IPS DF 6.9 (cell line): ENCODE measurements at places on chromosomes 3 and 15.

GRCh38 chr3:173529062-173529711 lies 131.6 kb downstream of the NLGN1 start:
- DNase-seq = peak; percentile 33

GRCh38 chr3:169213956-169214355 lies 449.6 kb downstream of the MECOM start:
- no peak for DNase-seq

GRCh38 chr3:25594007-25594502 lies 70.7 kb downstream of the TOP2B start:
- DNase-seq = no peak

DNA sequence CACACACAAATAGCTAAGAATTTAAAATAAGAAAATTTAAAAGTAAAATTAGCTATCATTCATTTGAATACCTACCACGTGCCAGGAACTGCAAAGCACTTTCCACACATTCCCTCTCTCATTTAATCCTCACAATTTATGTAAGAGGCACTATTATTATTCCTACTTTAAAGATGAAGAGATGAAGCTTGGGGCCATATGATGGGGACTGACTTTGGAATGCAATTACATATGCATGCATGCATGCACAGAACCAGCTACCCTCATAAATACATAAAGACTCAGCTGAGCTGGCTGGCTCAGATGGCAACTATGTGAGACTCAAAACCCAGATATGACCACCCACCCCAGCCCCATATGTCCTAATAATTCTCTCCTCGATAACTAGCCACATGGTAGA lies 31.7 kb upstream of the THUMPD3 start:
- no peak for DNase-seq

DNA sequence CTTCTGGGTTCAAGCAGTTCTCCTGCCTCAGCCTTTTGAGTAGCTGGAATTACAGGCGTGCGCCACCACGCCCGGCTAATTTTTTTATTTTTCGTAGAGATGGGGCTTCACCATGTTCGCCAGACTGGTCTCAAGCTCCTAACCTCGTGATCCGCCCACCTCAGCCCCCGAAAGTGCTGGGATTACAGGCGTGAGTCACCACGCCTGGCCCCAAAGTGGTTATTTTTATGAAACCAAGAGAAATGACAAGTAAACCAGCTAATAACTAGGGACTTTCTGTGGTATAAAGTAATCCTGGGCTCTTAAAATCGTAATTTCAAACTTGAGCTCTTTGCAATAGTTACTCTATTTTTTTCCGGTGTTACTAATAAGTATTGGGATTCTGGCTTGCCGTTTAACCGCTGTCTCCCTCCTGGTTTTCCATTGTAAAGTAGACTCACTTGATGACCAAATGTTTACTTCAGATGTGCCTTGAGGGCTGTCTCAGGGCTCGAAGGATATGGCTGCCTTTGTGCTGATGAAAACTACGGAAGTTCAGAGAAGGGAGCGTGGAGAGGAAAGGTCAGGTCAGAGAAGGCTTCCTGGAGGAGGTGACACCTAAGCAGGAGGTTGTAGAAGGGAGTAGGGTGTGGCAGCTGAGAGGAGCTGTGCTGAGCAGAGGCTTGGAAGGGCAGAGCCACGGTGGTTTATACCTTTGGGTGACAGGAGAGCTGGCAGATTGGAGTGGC lies 4.2 kb downstream of the ZSCAN2 start:
- DNase-seq = no peak

DNA sequence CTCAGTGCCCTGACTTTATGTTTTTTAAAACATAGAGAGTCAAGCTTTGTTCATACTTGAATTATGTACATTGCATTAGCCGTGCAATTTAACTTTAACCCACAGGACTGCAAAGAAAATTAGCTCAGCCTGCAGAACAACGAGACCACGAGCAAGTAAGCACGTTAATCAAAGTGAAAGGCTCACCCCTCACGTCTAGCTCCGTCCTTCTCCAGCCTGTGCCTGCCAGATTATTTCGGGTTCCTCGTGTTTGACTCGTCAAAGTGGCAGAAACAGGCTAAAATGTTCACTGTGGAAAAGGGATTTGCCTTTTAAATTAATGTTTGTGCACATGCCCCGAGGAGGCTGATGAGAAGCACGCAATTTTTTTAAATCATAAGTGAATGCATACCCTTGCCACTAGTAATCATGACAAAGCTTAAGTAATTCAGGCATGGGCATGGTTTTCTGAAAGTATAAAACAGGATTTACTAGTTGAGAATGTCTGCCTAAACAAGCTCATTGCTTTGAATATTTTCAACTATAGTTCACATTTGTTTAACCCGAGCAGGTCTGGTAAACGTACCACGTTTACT lies 15.3 kb downstream of the ZBTB38 start:
- DNase-seq = no peak

- peak; percentile 37 for DNase-seq
These were observed 564.0 kb upstream of the TGFBR2 start for GRCh38 chr3:30042274-30042859.

DNA sequence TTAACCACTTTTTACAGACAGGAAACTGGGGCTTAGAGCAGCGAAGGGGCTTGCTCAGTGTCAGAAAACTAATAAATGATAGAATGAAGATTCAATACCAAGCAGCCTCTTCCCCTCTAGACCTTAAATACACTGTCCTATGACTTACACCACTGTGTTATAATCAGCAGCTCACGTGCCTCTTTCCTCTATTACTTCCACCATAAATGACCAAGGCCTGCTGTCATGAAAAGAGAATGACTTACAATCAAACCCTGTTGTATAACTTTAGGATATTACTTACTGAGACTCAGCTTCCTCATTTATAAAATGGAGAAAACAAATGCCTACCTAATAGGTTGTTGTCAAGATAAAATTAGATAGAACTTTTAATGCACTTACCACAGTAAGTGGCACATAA lies 11.6 kb downstream of the FMN1 start:
- no peak for DNase-seq
